ENCODE measurements at places on chromosomes 4 and X.

GRCh38 chr4:138500869-138501268, 258.7 kb upstream of the SLC7A11 start:
- DNase-seq = no peak

DNA sequence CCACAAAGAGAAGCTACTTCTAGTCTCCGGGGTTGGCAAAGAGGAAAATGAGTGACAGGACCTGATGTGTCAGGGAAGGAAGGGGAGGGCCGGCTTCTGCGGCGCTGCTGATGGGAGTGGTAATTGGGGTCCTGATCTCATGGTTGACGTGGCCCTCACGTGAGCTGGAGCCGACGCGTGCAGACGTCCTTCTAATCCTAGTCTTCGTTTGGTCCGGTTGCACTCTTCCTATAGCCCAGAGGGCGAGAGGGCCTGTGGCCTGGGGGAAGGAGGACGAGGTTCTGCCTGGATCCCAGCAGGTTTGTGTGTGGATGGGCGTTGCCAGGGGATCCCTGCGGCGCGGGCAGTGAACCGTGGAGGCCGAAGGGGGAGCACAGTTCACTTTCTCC, at the start of gene ARMCX1:
TSS of gene ARMCX1 (plus strand) at position 186 of the 389 bp plus-strand sequence. CDS start 2,384 bp downstream, outside the sequence.
- DNase-seq = no peak

GRCh38 chr4:39559626-39560025, 32.4 kb upstream of the UGDH start:
- no peak for DNase-seq

DNA sequence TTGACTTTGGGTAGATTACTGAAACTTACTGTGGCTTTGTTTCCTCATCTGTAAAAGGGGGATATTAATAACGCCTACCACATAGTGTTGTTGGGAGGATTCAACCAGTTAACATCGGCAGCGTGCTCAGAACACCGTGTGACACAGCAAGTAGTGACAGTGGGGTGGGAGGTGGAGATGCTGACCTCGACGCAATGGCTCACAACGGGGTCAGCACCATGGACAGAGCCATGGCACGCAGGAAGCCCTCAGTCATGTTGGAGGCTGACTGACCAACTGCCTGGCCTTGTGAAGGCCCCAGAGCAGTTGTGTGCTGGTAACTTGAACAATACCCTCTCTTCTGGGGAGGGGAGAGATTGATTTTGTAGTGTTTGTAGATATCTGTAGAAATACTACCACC, 93.2 kb downstream of the WFS1 start:
- no peak for DNase-seq

- no peak for DNase-seq
Observed at GRCh38 chr4:6771229-6771671, 11.3 kb upstream of the KIAA0232 start.

DNA sequence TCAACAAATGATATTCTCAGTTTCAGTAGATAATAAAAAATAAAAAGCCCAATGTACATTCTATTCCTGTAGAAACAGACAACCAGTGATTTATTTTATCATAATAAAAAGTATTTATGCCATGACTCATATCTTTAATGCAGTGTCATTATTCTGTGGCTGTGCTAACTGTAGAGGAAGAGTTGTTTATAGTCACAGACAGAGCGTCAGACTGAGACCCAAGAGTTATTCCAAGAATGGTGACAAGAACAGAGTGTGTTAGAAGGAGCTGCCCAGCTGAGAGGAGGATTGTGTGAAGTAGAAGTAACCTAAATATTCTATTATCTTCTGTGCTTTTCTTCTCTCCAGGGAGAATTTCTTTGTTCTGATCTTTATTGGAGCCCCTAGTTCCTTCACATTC, 210.7 kb downstream of the PPP1R2C start:
- no peak for DNase-seq

DNA sequence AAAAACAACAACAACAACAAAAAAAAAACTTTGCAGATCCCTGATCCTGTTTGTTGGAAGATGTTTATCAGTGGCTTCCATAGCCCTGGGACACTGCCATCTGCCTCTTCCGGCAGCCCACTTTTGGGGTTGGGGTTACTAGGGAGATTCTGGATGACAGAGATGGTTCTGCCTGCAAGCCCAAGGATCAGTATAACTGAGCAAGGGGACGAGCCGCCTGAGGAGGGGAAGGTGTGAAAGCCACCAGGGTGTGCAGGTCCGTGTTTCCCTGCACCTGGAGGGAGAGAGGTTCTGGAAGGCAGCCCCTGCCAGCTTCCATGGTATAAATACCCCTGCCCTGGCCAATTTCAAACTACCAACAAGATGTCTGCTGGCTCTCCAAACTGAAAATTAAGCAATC, 41.5 kb downstream of the PPP2R2C start:
- no peak for DNase-seq

- DNase-seq = no peak
Observed at GRCh38 chr4:6123116-6123515, 77.2 kb downstream of the JAKMIP1 start.

DNA sequence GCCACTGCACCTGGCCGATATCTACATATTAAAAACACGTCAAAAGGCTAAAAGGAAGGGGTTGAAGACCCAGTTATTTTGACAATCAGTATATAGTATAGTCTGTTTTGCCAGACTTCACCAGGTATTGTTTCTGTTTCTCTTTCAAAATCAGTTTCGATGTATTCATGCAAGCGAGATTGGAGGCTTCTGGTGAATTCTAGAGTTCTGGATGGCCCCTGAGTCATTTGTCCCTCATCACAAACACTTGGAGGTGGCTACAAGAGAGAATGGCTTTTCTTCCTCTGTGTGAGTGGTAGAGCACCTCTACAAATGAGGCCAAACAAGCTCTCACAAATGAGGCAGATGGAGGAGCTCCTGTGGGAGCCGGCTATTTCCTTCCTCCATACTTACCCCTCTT, 68.6 kb upstream of the ADGRG2 start:
- DNase-seq = no peak

DNA sequence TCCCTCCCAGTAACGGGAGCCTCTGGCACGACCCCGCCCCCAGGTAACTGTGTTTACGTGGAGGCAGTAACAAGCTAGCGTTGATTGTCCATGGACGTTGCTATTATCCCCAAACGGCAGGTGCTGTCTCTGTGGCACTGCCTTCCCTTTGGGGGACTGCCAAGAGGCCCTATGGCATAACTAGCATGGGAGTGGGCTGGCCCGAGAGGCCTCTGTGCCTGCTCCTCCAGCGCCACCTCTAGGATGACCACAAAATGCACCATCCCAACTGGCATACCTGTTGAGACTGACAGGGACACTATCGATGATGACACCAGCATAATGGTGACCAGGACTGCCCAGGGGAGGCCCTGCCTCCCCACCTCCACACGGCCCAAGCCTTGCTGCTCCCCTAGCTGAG, 1.5 kb downstream of the SRPK3 start:
- DNase-seq = no peak

GRCh38 chr4:22062676-22063075, 114.1 kb upstream of the KCNIP4 start:
- DNase-seq = no peak

DNA sequence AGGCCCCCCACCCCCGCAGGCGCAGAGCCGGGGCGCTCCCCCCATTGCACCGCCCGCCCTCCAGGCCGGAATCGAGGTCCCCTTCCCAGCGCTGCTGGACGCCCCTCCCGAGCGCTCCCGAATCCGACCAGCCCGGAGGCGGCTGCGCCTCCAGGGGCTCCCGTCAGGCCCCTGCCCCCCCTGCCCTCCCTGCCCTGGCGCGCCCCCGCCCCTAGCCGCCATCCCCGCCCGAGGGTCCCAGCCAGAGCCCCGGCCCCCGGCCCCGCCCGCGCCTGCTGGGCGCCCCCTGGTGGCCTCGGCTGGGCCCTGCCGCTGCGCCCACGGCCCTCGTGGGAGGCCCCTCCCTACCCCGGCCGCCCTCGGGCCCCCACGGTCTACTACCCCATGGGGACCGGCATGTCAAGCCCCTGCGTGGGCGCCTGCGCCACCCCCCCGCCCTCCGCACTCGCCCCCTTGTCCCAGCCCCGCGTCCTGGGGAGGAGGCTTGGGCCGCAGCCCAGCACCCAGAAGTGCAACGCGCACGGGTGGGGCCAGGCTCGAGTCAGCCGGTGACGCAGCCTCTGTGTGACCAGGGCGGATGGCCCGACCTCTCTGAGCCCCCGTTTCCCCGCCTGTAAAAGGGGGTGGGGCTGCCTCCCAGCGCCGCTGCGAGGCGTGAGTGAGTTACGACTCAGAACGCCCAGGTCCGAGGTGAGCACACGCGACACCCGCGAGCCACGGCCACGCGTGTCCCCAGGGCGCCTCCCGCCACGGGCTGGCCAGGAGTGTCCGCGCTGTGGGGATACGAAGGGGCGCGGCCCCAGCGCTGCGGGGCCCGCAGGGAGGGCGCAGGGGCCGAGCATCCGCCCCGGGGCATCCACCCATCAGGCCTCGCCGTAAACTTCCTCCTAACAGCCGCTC, 104.9 kb downstream of the FAM53A start:
- peak; percentile 70 for DNase-seq

DNA sequence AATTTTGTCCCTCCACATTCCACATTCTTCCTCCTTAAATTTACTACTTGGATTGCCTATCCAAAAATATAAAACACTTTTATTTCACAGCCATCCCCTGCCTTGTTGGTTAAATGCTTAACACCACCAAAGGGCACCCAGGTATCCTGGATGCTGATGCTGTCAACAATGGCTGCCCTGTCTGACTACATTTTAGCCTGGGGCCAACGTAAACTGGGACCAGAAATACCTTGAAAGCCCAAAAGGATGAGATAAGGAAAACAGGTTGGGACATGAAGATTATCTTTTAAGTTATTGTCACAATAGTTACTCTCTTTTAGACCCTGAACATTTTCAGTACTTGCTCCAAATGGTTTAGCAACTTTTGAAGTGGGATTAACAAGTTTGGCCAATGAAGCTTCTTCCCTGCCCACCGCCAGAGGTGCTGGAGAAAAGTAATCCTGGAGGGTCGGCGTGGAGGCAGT, 775 bp upstream of the YIPF6 start:
- DNase-seq = no peak

DNA sequence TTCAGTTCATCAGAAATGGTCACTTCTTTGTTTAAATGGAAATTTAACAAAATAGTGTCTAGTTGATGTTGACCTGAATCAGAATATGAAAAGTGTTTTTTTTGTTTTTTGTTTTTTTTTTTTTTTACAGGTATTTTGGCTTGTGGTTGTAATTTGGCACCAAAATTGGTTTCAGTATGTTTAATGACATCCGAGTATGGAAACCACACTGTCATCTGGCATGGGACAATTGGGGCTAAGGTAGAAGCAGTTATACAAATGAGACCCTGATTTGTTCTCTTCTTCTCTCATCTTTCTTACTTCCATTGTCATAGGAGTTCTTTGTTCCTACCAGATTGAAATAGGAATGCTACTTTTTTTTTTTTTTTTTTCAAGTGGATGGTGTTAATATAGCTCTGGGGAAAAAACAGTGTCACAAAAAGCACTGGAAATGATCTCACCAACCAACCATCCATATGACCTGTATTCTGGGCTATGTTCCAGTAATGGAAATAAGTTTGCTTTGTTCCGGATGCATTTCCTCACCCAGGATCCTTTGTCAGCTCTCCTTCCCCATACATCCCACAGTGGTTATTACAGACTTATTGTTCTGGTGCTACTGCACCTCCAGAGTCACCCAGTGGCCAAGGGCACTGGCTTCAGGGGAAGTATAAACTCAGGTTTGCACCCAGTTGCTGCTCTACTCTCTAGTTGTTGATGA, 95.8 kb downstream of the ATXN3L start:
- no peak for DNase-seq

GRCh38 chr4:118824141-118824540, 11.8 kb downstream of the SEC24D start:
- DNase-seq = no peak

GRCh38 chr4:38002451-38003071, 42.4 kb downstream of the PTTG2 start:
- no peak for DNase-seq

DNA sequence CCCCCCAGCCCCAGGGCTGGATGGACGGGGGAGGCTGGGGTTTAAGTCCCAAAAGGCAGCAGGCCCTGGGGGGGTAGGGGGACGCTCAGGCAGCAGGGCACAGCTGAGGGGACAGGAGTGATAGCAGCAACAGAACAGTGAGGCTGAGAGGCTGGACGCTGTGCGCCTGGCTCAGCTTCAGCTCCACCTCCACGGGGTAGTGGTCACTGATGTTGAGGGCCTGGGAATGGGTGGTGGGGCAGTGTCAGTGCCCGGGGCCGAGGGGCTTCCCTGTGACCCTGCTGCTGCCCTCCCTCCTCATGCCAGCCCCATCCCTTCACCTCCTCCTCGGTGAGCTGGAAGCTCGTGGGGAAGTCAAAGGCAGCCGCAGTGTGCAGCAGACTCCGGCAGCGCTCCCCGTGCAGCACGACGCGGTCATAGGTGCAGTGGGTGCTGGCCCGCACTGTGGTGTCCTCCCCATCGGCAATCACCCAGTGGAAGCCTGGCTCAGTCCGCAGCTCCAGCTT, 4.5 kb downstream of the RPL10 start:
- no peak for DNase-seq

- no peak for DNase-seq
Observed at GRCh38 chr4:171920901-171921300, 107.7 kb downstream of the GALNTL6 start.

DNA sequence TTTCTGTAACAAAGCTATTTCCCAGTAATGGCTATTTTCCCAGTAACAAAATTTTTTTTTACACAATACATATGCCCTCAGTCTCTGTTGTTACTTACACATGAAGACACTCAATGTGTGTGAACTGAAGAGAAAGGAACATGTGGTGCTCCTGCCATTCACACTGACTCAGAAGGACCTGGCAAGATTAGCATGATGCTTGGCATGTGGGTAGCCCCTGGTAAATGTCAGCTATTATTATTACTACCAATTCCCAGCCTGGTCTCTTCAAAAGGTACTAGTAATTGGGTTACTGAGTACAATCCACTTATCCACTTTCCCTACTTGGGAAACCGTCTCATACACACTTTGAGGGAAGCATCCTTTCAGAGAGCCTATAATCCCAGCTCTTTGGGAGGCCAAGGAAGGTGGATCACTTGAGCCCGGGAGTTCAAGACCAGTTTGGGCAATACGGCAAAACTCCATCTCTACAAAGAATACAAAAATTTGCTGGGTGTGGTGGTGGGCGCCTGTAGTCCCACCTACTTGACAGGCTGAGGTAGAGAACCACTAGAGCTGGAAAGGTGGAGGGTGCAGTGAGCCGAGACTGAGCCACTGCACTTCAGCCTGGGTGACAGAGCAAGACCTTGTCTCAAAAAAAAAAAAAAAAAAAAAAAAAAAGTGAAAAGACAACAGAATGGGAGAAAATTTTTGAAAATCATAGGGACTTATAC, 14.6 kb downstream of the RBBP7 start:
- no peak for DNase-seq

DNA sequence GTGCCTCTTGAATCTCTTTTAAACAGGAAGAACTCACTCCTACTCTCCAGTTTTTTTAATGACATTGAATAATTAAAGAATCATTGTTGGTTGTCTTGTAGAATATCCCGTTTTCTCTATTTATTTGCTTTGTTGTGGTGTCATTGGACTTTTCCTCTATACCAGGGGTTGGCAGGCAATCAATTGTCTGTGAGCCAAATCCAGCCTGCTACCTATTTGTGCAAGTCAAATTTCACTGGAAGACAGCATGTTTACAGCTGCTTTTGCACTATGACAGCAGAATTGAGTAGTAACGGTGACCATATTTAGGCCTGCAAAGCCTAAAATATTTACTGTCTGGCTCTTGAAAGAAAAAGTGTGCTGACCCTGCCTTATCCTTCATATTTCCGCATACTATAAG, 34.8 kb downstream of the POLA1 start:
- no peak for DNase-seq
